ENCODE measurements at places on chromosomes 3 and 15.

DNA sequence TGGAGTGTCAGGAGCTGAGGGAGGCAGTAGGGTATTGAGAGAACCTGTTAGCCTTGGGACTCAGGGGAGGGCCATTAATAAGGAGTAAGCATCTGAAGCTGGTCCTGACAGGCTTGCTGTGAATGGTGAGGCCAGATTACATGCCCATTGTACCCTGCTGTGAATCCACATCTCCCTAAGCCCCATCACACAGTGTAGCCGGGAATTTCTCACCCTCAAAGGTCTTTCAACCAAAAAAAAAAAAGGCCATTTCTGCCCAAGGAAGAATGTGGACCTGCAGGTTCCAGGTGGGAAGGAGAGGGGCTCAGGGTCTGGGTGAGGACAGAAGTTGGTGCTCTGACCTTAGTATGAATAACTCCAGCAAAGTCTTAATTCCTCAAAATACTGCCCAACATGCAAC is 37.2 kb downstream of the MAGEF1 start:
- DNase-seq, result no peak

DNA sequence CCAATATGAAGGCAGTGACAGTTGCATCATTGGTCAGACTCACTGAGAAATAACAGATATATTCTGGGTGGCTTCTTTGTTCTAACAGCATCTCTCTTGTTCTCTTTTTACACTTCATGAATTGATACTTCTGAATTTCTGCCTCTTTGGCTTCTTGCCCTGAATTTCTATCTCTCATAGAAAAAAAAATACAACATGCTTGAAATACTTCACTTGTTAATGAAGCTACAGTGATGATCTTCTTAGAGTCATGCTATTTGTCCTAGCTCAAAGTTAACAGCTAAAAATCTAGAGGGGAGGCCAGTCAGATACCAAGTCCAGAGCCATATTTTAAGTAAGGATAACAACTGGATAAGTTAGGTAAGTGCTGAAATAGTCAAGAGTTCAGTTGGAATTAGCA is 597.2 kb upstream of the AGTR1 start:
- no peak for DNase-seq

DNA sequence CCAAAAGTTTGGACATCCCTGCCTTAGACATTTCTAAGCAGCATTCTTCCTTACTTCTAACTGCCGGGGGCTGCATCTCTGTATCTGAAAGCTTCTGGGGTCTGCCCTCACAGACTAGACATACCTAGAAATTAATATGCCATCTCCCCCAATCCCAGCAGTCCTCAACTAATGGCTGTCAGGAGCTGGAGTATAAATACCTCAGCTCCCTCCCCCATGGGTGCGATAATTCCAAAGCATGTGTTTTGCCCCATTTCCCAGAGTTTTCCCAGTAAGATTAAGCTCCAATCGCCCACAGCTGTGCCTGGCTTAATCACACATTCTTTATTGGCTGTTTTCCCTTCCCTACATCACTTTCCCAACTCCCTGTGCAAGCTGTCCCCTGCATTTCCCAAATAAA is 13.8 kb upstream of the VPS8 start:
- DNase-seq, result no peak

GRCh38 chr3:113660896-113661295 is 35.5 kb downstream of the USF3 start:
- peak; percentile 83 for DNase-seq

Measured in cerebellar cortex (tissue), 1 donor.